ENCODE measurements at places on chromosomes 7 and 10.

DNA sequence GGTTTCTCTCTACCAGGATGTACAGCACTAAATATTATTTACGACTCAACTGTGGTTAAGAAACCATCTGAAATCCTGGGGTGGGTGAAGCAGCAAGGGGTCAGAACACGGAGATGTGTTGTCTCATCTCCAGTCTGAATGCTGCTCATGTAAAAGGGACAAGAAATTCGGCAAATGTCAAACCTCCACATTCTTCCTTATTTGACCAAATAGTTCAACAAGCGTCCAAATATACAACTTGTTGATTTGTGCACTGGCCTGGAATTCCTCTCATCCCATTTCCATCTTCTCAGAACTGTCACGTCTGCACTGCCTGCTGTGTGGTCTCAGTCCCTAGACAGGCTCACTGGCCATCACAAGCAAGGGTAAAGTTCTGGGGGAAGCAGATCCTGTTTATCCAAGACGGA is 520.0 kb downstream of the PARD3 start:
- no peak for DNase-seq

- no peak for DNase-seq
These were observed 102.0 kb downstream of the NRF1 start for GRCh38 chr7:129713544-129713943.

DNA sequence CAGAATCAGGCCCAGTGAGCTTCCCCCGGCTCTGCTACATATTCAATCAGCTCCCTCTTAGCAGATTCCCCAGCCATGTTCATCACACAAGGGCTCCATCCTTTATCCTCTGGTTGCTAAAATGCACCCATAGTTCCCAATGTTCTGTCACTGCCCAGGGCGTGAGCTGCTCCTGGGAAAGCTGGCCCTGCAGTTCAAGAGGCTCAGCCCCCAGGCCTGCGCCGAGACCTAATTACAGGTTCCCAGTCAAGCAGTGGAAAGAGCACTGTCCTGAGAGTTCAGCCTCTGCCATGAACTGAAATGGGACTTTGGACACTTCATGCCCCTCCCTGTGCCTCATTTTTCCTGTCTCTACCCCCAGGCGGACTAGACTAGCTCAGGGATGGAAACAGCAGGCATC is 75.6 kb downstream of the GPR26 start:
- DNase-seq, result no peak

DNA sequence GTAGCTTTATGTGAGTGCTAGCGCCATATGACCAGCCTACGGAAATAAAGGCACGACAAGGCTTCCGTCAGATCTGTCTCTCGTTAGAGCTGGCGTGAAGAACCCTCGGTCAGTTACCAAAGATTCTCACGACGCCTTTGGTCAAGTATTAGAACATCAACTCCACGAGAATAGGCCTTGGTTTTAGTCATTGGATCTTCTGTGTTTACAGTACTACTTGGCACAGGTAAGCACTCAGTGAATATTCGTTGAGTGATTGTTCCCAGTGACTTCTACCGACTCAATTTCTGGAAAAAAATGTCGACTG is 316 bp downstream of the RBM48 start:
- DNase-seq, result no peak

DNA sequence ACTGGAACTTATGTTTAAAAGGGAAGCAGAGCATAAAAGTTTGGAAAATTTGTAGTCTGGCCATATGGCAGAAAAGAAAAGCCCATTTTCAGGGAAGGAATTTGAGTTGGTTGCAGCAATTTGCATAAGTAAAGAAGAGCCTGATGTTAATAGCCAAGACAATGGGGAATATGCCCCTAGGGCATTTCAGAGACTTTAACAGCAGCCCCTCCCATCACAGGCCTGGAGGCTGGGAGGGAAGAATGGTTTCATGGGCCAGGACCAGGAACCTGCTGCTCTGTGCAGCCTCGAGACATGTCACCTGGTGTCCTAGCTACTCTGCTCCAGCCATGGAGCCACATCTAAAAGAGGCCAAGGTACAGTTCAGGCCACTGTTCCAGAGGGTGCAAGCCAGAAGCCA is 35.3 kb downstream of the HTR7 start:
- no peak for DNase-seq

DNA sequence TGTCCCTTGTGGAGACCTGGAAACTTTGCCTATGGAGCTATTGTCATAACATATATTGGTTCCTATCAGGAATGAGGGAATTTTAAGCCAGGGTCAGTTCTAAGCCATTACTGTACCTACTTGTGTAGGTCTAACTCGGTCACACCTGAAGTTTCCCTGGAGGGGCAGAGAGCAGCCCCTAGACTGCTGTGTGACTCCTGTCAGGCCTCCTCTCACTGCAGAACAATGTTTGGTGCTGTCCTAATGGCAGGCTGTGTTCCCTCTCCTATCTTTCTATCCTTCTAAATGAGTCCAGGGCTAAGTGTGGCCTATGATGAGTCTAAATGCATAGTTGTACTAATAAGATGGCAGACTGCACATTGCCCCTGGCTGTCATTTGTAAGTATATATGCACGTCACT is 14.2 kb downstream of the MBL2 start:
- no peak for DNase-seq

DNA sequence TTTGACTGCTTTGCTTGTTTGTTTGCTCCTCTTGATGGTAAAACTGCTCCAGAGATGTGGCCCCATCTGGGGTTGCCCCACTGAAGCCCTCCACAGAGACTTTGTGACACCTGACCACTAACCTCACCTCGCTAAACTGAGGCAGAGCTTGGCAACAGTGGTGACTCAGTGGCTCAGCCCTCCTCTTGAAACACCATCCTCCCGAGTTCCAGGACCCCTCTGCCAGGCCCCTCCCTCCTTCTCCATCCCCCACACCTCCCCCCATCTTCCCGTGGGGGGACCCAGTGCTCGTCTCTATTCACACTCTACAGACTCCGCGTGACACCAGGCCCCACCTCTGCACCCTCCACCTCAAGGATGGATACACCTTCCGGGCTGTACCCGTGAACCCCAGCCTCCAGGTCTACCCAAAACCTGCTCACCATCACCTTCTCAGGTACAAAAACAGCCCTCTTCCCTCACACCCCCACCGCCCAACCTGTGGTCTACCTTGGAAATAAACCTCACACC is 19.0 kb upstream of the RET start:
- peak; percentile 54 for DNase-seq

DNA sequence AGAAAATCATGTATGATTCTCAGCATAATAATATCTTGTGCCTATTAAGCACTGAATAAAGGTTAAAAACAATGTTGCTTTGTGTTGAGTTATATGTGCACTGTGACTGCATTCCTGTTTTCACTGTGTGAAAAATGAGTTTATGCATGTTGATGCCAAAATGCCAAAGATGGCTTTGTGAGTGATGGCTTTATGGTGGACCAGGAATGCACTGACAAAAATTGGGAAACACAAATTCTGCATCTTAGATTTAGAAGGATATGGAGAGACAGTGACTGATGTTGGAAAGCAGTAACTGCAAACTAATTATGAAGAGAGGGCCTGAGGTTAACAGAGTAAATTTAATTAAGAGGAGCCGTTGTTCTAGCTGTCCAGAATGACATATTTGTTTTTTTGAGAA is 440.4 kb downstream of the KIF20B start:
- DNase-seq, result no peak

DNA sequence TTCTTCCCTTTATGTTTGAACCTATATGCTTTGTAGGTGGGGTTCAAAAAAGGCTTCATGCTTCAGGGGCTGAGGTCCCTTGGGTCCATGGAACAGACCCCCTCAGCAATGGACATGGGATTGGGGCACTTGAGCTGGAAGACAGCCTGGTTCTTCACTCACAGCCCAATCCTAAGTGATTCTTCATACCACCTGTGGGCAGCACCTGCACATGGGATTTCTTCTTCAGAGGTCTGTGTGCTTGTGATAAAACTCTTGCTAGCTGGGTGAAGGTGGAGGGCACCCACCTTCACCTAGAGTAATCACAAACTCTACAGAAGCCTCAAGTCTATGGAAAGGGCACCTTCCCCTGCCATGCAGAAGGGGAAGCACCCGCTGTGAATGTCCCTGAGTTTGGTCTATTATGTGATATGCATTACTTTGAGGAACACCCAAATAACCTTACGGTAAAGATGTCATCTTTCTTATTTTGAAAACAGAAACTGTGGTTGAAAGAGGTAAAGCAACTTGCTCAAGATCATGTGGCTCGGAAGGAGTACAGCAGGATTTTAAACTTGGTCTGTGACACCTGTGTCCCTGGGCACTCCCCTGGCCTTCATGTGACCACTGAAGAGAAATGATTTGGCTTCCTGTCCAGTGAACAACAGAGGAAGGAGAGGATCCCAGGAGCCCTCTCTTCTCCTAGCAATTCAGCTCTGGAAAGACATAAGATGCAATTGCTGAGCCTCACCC is 469.5 kb upstream of the ZMIZ1 start:
- DNase-seq, result no peak

GRCh38 chr10:131358741-131359442 is 47.4 kb upstream of the TCERG1L start:
- DNase-seq, result no peak

DNA sequence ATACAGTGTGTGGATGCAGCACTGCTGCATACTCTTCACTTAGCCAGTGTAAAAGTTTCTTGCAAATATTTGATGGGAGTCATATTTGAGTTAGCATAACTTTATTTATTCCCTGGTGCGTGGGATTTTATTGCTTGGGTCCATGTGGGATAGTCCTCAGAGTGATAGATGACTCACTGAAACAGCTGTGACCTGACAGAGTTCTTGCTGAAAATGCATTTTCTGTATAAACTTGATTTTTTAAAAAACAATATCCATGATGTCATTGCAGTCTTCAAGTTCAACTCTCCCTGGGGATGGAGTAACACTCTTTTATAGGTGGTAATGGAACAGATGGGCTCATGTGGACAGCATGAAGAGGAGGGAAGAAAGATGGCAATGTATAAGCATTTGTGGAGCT is 310.0 kb downstream of the PPP1R3A start:
- DNase-seq, result no peak

DNA sequence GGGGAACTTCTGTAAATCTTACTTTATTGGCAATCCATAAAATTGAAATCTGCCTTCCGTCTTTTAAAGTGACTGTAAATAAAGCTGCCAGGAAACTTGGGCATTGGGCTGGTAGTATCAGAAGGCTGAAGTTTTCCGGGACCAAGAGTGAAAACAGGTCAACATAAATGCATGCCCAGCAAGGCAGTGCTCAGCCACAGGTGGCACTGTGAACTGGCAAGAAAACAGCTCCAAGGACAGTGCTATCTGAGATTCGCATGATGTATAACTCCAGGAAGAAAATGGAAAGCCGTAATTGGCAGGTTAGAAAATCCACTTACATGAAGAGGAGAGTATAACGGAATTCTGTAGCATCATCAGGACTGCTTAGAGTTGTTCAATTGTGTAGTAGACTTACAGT is 1.9 kb upstream of the INSYN2A start:
- no peak for DNase-seq

GRCh38 chr7:139915268-139915863 is 86.3 kb downstream of the TBXAS1 start:
- DNase-seq, result no peak

GRCh38 chr10:42998481-42999384 is 78.1 kb upstream of the RET start:
- peak; percentile 52 for DNase-seq

DNA sequence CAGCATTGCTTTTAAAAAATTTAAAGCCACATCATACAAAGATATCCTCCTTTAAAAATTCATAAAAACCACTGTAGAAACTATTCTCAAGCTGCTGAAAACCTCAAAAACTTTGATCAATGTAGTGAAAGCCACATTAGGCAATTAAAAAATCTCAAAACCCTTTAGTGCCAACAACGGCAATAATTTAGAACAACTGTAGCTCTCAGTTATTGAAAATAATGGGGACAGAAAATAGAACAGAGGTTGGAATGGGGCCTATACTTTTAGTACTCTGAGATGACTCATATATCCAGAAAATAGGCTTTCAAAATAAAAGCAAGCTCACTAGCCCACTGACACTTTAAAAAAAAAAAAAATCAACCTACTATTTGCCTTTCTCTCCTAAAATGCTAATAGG is 87.5 kb downstream of the GSAP start:
- no peak for DNase-seq

- DNase-seq, result no peak
These were observed 18.1 kb downstream of the MAD1L1 start for GRCh38 chr7:2214636-2215035.

- no peak for DNase-seq
These were observed 734 bp downstream of the PCLO start for GRCh38 chr7:83161899-83162401.

DNA sequence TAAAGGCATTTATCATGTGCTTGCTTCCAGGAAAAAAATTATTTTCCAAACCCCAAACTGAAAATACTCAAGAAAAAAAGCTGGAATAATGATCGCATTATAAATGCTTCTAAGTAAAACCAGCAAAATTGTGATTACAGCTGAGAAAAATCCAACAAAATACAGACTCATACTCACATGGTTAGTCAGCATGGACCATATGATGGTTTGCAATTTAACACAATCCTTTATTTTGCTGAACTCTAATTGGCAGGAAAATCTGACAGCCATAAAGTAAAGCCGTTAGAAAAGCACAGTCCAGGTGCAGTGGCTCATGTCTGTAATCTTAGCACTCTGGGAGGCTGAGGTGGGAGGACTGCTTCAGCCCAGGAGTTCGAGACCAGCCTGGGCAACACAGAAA is 59.6 kb downstream of the BRI3 start:
- no peak for DNase-seq

DNA sequence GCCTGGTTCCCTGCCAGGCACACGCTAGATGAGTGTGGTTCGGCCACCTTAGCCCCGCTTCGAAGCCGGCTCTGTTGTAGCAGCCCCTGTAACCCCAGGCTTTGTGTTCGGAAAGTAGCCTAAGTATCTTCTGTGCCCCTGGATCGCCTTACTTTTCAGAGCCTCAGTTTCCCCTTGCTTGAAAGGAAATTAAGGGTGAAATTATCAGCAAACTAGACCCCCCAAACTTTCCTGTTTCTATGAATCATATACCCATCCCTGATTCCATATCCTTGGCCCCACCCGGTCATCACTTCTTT is 312 bp downstream of the PDCD11 start:
- DNase-seq, result no peak

DNA sequence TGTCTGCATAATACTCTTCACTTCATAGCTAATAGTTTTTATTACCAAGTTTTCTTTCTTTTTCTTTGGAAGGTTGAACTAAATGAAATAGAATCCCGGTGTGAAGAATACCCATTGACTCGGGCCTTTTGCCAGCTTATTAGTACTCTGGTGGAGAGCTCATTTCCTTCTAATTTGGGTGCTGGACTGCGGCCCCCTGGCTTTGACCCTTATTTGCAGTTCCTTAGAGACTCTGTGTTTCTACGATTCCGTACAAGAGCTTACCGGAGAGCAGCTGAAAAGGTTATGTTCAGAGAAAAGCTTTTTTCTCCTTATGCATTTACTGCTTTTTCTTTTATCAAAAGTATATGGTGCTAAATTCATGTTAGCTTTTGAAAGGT is 40.2 kb downstream of the NUP205 start:
- DNase-seq, result no peak

Data from sigmoid colon (tissue), 7 donors.